ENCODE measurements at places on chromosomes 7 and 10. TPM values are rescaled to one million over a fixed set of nuclear protein-coding genes. Genes with fewer than 3 reads are reported as not detected.

Gene SFMBT2
- polyA plus RNA-seq: 1.6 TPM

Gene SLC26A3
- polyA plus RNA-seq: not detected

Gene ZNF853
- not detected for polyA plus RNA-seq

Gene PNLIP
- polyA plus RNA-seq: not detected

Gene CTAGE8
- polyA plus RNA-seq: not detected

Gene ZCCHC24
- 4.0 TPM for polyA plus RNA-seq

Gene STK31
- not detected for polyA plus RNA-seq

Gene FLNC
- not detected for polyA plus RNA-seq

DNA sequence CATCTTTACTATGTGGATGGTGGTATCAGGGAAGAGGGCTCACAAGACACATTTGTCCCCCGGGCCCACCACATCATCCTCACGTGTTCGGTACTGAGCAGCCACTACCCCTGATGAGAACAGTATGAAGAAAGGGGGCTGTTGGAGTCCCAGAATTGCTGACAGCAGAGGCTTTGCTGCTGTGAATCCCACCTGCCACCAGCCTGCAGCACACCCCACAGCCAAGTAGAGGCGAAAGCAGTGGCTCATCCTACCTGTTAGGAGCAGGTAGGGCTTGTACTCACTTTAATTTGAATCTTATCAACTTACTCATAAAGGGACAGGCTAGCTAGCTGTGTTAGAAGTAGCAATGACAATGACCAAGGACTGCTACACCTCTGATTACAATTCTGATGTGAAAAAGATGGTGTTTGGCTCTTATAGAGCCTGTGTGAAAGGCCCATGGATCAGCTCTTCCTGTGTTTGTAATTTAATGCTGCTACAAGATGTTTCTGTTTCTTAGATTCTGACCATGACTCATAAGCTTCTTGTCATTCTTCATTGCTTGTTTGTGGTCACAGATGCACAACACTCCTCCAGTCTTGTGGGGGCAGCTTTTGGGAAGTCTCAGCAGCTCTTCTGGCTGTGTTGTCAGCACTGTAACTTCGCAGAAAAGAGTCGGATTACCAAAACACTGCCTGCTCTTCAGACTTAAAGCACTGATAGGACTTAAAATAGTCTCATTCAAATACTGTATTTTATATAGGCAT is 9.1 kb upstream of the CSGALNACT2 start:
- peak; percentile 90 for DNase-seq

DNA sequence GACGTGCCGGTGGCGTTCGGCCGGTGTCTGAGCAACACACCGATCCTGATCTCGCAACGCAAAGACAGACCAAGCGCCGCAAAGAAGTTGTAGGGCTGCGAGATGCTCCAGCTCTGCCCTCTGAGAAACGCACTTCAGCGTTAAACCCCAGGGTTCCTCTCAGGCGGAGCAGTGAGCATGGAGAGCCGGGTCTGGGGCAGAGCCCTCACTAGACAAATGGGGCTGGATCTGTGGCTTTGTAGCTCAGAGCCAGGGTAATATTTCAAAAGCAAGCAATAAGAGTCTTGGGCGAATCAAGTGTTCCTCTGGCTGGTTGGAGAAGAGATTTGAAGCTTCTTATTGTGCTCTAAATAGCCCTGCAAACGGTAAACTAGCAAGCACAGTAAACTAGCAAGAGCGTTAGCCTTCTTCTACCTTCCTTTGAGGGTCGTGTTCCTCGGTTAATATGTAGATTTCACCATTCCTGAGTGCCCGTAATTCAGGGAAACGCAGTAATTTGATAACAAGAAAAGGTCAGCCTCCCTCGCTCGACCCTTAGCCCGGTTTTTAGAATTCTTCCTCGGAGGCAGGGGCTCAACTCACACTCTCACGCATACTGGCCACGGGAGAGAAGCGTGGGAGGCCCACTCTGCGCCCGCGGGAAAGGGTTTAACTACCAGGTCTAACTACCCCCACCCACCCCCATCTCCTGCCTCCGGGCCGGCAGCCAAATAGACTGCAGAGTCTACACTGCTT is 6.7 kb downstream of the SKAP2 start:
- DNase-seq: peak; percentile 27

DNA sequence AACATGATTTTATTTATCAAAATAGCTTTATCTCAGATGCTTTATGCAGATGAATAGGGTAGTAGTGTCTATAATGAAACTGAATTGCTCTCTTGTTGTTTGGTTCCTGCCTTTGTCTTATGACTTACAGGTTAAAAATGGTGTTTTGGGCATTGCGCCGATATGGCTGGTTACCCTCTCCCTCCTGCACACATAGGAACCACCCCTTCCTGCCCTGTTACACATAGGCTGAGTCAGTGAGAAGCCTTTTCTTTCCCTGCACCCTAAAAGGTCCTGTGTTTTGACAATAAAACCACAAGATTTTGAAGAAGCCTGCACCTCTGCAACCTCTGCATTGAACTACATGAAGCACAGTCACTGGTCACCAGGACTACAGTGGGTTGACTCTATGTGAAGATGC is 655.8 kb upstream of the ANKRD30A start:
- DNase-seq: no peak

GRCh38 chr7:74023786-74024185 is 4.2 kb upstream of the ELN start:
- DNase-seq: no peak

DNA sequence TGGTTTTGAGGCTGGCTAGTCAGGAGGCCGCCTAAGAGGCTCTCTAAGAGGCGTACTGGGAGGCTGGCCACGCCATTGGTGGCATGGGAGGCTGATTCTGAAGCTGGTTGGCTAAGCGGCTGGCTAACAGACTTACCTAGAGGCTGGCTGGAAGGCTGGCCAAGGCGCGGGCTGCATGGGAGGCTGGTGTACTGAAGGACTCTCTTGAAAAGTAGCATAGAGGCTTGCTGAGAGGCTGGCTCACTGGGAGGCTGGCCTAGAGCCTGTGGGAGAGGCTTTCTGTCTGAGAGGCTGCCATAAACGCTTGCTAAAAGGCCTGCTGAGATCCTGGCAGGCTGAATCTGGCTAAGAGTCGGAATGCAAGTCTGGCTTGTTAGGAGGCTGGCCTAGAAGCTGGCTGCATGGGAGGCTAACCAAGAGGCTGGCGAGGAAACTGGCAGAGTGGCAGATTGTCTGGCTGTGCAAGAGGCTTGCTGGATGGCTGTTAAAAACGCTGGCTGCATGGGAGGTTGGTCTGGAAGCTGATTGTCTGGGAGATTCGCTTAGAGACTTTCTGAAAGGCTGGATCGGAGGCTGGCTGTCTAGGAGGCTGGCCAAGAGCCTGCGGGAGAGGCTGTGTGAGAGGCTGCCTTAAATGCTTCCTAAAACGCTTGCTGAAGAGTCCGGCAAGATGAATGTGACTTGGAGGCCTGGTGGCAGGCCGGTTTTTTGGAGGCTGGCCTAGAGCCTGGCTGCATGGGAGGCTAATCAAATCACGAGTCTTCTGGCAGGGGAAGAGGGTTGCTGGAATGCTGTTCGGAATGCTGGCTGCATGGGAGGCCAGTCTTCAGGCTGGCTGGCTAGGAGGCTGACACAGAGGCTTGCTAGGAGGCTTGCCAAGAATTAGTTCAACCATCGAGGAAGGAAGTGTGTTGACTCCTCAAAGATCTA is 134.2 kb downstream of the OR13A1 start:
- no peak for DNase-seq

DNA sequence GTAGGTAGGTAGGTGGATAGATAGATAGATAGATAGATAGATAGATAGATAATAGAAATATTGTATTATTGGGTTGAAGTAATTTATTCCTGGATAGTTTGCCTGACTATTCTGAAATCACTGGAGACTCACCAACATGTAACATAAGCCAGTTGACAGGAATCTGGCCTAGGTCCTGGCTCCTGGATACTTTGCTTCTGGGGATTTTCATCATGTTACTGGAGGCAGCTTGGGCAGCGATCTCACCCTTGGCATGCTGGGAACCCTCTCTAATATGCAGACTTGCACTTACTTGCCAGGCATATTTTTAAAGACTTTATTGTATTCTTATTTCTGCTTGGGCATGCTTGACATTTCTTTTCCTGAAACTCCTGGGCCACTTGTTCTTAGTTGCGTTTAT is 709.1 kb upstream of the FZD8 start:
- DNase-seq: no peak

- no peak for DNase-seq
Measured at GRCh38 chr10:116272440-116273283, at the start of gene GFRA1. Gene GFRA1 (minus strand): TSS chr10:116273206. CDS start chr10:116272029, 1,177 bp downstream.

GRCh38 chr10:61096056-61096455 is 152.1 kb upstream of the RHOBTB1 start:
- DNase-seq: no peak

DNA sequence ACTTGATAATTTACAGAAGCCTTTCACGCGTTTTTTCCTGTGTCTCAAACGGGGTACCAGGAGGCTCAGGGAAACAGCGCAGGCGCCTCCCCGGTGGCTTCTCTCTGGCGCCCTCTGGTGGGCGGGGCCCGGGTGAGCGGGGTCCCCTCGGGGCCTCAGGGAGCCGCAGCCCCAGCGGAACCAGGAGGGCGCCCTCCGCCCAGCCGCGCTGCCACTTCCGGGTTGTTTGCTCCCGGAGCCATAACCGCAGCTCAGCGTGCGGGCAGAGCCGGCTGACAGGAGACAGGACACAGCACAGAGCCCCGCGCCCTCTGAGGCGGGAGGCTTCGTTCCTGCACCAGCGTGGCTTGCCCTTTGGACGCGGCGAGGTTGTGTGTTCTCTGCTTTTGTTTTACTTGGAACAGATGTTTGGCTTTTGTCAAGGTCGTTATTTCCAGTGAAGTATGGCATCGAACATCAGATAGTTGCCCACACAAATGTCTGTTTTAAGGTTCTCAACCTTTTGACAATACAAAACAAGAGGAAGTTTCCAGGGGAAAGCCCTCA is 6.9 kb upstream of the CYP2E1 start:
- DNase-seq: peak; percentile 46

DNA sequence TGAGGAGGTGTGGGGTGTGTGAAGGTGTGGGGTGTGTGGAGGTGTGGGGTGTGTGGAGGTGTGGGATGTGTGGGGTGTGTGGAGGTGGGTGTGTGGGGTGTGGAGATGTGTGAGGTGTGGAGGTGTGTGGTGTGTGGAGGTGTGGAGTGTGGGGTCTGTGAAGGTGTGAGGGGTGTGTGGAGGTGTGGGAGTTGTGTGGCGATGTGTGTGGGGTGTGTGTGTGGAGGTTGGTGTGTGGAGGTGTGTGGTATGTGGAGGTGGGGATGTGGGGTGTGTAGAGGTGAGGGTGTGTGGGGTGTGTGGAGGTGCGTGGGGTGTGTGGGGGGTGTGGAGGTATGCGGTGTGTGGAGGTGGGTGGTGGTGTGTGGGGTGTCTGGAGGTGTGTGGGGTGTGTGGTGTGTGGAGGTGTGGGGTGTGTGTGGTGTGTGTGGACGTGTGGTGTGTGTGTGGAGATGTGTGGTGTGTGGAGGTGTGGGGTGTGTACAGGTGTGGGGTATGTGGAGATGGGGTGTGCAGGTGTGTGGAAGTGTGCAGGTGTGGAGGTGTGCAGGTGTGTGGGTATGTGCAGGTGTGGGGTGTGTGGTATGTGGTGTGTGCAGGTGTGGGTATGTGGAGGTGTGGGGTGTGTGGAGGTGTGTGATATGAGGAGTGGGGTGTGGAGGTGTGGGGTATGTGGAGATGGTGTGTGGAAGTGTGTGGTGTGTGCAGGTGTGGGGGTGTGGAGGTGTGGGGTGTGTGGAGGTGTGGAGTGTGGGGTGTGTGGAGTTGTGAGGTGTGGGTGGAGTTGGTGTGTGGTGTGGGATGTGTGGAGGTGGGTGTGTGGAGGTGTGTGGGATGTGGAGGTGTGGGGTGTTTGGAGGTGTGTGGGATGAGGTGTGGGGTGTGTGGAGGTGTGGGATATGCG is 34.5 kb downstream of the SPDYE17 start:
- no peak for DNase-seq

- peak; percentile 96 for DNase-seq
Measured at GRCh38 chr7:102064361-102065025, 222.2 kb upstream of the SH2B2 start.

GRCh38 chr10:4626919-4627318 is 199.1 kb upstream of the AKR1E2 start:
- DNase-seq: no peak

DNA sequence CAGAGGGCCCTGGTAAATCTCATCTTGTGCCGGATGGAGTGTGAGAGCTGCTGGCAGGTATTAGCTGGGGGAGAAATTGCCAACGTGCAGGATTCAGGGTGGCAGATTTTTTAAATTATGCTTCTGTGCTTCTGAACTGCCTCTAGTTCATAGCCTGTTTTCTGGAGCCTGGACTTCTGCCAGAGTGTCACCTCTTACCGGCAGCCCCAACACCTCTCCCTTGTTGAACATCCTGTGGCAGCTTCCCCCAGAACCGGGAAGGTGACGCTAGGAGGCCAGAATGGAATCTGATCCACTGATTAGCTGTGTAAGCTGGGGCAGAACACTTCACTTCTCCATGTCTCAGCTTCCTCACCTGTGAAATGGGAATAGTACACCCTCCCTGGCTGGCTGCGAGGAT is 5.1 kb downstream of the VWA2 start:
- DNase-seq: no peak

GRCh38 chr7:27614095-27614494 is 48.6 kb downstream of the HIBADH start:
- no peak for DNase-seq

GRCh38 chr10:71461457-71461856 is 64.7 kb downstream of the CDH23 start:
- DNase-seq: no peak

DNA sequence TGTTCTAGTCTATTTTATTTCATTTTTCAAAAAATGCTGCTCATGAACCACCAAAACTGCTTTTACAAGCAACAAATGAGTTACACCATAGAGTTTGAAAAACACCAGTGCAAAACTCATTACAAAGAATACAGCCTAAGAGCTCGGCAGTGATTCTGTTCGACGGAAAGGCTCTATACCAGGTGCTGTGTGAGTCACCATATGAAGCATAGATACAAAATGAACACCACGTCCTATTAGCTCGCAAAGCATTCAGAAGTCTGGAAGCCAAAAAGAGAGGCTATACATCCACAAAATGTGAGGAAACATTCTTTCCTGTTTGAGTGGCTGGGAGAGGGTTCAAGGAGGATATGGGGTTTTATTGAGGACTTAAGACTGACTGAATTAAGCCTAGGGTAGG is 136.1 kb downstream of the ATE1 start:
- DNase-seq: no peak

DNA sequence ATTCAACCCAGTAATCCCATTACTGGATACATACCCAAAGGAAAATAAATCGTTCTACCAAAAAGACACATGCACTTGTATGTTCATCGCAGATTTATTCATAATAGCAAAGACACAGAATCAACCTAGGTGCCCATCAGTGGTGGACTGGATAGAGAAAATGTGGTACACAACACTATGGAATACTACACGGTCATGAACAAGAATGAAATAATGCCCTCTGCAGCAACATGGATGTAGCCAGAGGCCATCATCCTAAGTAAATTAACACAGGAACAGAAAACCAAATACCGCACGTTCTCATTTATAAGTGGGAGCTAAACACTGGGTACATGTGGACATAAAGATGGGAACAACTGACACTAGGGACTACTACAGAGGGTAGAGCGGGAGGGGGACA is 120.4 kb downstream of the MICU1 start:
- no peak for DNase-seq

DNA sequence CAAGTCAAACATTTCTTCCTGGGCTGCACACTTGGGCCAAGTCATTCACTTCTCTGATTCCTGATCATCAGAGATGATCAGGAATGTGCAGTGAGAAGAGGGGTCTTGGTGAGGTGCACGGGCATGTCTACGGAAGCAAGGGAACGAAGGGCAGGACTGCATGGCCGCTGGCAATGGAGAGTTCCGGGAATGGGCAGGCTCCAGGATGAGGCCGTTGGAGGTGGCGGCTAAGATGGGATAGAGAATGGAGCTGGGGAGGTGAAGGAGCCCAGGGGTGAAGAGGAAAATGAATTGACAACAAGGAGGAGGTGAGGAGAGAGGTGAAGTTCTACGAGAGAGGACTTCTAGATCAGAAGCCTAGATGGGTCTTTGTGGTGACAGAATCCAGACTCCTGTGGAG is 260.0 kb downstream of the GRID1 start:
- DNase-seq: no peak

Measured in CD14-positive monocyte (primary cell).